ENCODE measurements at places on chromosomes 6 and 20. TPM values are rescaled to one million over a fixed set of nuclear protein-coding genes. Genes with fewer than 3 reads are reported as not detected.

The CYP39A1 gene
- 20.0 TPM for total RNA-seq

The EYS gene
- not detected for total RNA-seq

The ASIP gene
- not detected for total RNA-seq

The FAXC gene
- total RNA-seq: 1.6 TPM

DNA sequence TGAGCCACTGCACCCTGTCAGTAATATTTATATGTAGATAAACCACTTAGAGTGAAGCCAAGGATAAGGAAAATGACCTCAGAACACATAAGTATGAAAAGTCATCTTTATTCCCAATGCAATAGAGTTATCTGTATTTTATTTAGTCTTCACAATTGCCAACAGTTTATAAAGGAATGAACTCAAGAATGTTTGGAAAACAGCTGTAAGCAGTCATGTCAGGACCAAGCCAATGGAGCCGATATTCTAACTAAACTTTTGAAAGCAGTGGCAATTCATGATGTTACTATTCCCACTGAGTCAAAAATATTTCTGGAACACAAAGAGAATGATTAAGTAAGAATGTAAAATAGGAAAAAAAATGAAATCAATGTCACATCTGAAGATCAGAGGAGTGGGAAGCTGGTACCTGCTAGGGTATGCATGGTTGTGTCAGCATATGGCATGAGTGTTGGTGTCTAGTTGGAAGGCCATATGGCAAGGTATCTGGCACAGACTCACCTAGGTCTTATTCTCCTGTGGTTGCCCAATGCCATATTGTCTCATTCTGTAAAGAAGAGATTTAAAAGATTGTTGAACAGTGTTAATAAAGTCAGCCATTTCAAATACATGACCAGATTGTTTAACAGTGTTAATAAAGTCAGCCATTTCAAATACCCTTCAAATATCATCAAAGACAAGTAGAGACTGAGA, 118.2 kb downstream of the ADAT2 start:
- DNase-seq: no peak

GRCh38 chr20:10639077-10639736, 34.6 kb downstream of the JAG1 start:
- DNase-seq: no peak

DNA sequence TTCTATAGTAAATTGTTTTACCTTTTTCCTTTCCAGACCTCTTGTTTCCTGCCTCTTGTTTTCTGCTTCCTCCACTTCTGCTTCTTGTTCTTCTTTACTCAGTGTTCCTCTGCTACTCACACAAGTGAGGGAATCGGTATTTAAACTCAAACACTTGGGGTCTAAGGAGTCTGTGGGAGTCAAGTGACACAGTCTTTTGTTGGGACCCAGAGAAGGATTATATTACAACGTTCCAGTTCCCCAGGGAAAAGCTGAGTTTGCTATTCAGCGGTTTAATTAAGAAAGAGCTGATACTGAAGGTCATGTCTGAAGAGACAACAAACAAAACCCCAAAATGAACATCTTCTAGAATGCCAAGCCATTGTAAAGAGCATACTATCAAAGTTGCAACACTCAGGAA, 107.8 kb upstream of the CITED2 start:
- DNase-seq: no peak
